Right atrium auricular region (tissue), 2 donors: ENCODE measurements at places on chromosomes 5 and 9. TPM values are rescaled to one million over a fixed set of nuclear protein-coding genes. Genes with fewer than 3 reads are reported as not detected.

PCDHB15 gene
- total RNA-seq: 3.2 TPM

PRDM12 gene
- not detected for total RNA-seq

BARHL1 gene
- not detected for total RNA-seq

ADGRV1 gene
- 1.4 TPM for total RNA-seq

GABRP gene
- total RNA-seq: not detected

DNM1 gene
- total RNA-seq: 3.9 TPM

PLAC8L1 gene
- not detected for total RNA-seq

UHRF2 gene
- total RNA-seq: 15.2 TPM

RNF183 gene
- not detected for total RNA-seq

NR5A1 gene
- not detected for total RNA-seq

ARHGEF39 gene
- total RNA-seq: 0.44 TPM

FOXD4L4 gene
- total RNA-seq: not detected

MYMK gene
- total RNA-seq: not detected
